ENCODE measurements at places on chromosomes 2 and 18.
A peak's percentile ranks its signal among the peaks of the same experiment; 100 is the strongest.

DNA sequence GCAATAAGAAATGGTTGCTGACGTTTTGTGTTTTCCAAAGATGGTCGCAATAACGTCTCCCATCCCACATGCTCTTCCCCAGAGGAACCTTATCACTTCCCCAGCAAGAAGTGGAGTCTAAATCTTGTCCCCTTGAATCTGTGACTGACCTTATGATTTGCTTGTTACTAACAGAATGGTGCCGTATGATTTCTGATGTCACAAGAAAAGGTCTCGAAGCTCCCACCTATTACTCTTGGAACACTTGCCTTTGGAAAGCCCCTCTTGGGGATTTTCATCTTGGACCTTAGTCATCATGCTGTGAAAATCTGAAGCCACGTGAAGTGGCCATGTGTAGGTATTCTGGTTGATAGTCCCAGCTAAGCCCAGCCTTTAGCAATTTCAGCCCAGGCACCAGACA is 86.2 kb upstream of the GLS start:
- DNase-seq, result no peak

GRCh38 chr2:54176577-54176976 is 61.2 kb downstream of the ACYP2 start:
- DNase-seq, result no peak

DNA sequence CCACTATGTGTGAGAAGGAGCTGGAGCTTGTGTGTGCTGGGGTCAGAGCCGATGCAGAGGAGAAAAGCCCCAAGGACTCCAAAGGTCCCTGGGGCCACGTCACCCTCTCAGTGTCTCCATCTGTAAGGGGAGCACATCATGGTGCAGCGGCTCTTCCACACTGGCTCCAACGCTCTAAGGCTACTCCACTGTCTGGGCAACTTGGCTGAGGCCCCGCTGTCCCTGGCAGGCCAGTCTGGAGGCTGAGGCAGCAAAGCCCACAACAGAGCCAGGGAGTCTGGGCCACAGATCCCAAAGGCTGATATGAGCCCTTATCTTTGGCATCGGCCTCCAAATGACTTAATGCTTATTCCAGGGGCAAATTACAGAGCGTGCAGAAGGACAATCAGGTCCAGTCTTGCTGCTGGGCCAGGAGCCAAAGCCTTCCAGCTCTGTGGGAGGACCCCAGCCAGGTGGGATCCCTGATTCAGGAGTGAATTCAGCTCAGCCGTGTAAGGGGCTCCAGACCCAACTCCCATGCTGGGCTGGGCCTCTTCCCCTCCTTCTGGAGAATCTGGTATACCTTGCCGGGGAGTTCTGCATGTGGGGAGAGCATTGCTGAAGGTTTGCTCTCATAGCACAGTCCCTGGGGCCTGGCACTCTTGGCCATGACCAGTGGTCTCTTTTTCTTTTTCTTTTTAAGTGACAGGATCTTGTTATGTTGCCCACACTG is 1.8 kb upstream of the DUSP2 start:
- no peak for DNase-seq

DNA sequence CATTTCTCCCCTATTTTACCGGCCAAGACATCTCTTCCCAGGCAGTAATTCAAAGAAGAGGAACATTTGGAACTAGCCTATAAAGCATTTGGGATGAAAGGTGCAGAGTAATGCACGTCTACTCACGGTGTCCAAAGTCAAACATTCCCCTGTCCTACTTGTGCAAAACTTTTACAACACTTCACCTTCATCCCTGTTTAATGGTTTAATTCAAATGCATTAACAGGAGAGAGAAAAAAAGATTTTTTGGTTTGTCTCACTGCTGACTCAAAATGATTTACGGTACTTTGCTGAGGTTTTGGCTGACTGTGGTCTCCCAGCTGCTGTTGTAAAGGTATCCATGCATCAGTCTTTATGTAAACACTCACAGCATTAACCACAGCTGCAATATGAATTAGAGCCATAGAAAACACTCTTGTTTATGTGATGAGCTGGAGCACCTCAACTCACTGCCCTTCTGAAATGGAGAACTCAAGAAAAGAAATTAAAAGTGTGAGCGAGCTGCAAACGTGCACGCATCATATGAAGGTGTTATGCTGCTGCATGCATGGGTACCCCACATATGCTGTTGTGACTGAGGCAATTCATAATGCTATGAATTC is 220.5 kb downstream of the PIEZO2 start:
- no peak for DNase-seq

- DNase-seq, result peak; percentile 38
These were observed 22.2 kb upstream of the TMEM87B start for GRCh38 chr2:112032689-112033465.

GRCh38 chr2:234410526-234410925 is 86.4 kb downstream of the ARL4C start:
- DNase-seq, result no peak

DNA sequence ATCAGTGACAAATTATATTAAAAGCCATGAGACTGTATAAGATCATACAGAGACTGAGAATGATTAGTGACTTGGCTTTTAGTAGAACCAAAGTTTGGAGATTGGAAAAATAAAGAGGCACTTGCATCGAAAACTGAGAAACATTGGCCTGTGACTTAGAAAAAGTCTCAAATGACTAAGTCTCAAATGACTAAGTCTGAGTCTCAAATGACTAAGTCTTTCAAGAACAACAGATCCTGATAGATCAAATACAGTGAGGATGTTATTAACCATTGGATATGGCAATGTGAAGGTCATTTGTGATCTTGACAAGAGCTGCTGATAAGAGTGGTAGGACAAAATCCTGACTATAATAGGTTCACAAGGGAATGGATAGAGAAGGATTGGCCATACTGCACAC is 135.5 kb upstream of the FANCL start:
- no peak for DNase-seq

Data from osteocyte (in vitro differentiated cells).